ENCODE measurements at places on chromosomes 7 and 10. TPM values are rescaled to one million over a fixed set of nuclear protein-coding genes. Genes with fewer than 3 reads are reported as not detected.

DNA sequence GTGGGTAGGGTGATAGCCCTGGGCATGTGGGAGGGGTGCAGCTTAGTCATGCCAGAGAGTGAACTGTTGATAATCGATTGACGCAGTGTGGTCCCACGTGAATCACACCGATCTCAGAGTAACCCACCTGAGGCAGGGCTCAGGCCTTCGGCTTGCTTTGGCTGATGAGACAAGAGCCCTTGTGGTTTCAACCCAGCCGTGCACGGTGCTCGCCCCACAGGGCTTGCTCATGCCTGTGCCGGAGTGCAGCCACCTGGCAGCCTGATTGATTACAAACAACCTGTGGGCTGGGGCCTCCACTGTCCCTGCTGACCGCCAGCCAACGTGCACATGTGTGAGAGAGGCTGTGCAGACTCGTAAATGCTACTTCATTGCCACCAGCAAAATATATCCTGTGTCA, 144.9 kb upstream of the ADARB2 start:
- no peaks in the 10 kb centered on the region for H3K27me3 ChIP-seq
- no peak overlapping the region for H3K4me3 ChIP-seq
- H3K27ac ChIP-seq: no peak overlapping the region
- no peak for DNase-seq
- H3K36me3 ChIP-seq: no peaks in the 10 kb centered on the region

DNA sequence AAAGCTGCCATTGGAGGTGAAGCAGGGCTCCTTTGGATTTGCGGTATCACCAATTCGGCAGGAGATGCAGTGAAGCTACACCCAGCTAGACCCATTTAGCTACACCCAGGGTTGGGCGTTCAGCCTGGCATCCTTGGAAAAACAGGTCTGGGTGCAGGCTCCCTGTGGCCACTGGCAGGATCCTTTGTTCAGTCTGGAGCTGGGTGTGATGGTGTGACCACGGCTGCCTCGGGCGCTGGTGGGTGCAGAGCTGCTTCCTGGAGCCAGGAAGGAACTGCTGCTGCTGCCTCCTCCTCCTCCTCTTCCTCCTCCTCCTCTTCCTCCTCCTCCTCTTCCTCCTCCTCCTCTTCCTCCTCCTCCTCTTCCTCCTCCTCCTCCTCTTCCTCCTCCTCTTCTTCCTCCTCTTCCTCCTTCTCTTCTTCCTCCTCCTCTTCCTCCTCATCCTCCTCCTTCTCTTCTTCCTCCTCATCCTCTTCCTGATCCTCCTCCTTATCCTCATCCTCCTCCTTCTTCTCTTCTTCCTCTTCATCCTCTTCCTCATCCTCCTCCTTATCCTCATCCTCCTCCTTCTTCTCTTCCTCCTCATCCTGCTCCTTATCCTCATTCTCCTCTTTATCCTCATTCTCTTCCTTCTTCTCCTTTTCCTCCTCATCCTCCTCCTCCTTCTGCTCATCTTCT, 84.0 kb downstream of the GRK5 start:
- H3K27me3 ChIP-seq: no peaks in the 10 kb centered on the region
- DNase-seq: no peak
- peak overlapping the region; percentile 53 for H3K27ac ChIP-seq
- peaks cover 79% of the 10 kb centered on the region for H3K4me1 ChIP-seq

C7orf57 gene
- not detected for total RNA-seq

ANKRD30A gene
- total RNA-seq: not detected

DNA sequence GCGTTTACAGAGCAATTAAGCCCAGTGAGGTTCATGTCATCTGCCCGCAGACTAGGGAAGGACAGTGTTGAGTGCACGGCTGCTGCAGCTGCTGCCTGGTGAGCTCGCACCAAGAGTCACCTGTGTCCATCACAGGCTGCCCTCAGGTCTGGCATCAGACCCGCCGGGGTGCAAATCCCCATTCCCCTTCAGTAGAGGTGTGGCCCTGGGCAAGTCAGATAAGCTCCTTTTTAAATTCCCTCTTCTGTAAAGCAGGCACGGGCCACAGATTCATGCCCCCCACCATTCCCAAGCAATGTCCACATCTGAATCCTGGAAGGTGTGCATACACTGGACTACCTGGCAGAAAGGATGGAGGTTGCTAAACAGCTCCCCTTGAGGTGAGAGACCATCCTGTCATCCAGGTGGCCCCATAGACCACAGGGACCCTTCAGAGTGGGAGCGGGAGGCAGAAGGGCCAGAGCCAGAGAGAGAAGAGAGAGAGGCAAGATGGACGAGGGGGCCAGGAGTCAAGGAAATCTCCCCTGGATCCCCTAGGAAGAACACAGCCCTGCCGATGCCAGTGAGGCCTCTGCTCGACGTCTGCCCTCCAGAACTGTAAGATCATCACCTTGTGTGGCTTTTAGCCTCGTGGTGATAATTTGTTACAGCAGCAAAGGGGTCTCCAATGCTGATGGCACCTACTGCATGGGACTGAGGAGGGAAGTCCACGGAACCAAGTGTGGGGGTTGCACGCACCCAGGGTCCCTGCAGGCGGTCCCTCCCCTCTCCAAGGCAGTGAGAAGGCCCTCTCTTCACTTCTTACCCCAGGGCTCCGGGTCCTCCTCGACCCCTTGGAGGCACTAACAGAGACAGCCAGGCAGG, 168.8 kb downstream of the TCERG1L start:
- peaks cover 71% of the 10 kb centered on the region for H3K27me3 ChIP-seq
- H3K4me1 ChIP-seq: no peaks in the 10 kb centered on the region
- H3K4me3 ChIP-seq: no peak overlapping the region
- no peak for DNase-seq

CPN1 gene
- total RNA-seq: not detected

All from heart right ventricle (tissue), 16 donors.